ENCODE measurements at places on chromosomes 3 and 15.

GRCh38 chr3:48739955-48740823, 23.2 kb upstream of the IP6K2 start:
- DNase-seq = peak; percentile 23

GRCh38 chr3:13420045-13420830, at the start of gene NUP210:
Gene NUP210 (minus strand): TSS chr3:13420322. CDS start chr3:13420226, 96 bp downstream.
- no peak for DNase-seq

- no peak for DNase-seq
Measured at GRCh38 chr3:5499404-5499803, 311.9 kb downstream of the EDEM1 start.

DNA sequence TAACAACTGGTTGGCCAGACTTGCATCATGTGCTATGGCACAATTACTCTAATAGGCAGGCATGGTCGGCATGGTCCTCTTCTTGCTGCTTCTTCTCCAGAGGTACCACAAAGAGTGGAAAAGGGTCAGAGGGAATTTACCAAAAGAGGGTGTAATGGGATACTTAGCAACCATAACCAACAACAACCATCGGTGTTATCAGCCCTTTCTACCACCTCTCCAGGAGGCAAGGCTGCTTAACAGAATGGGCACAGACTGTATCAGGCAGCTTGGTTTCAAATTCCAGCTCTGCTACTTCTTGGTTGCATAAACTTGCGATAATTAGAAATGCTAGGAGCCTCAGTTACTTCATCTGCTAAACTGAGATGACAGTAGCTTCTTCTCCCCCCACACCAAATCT, 284.6 kb upstream of the CRBN start:
- no peak for DNase-seq

DNA sequence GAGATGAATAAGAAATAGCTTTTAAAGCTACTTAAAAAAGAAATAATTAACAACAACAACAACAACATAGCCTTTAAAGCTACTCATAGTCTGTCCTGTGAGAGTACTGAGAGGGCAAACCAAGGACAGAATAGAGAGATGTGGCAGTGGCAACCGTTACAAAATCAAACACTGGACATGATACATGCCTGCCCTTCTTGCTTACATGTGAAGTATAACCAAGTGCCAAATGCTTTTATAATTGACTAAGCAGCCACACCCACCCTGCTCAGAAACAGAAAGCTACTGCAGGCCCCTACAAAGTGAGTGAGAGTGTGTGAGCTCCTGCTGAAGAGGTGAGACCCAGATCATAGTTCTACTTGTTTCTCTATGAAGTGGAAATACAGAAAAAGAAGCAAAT, 38.4 kb downstream of the NDUFB4 start:
- no peak for DNase-seq

DNA sequence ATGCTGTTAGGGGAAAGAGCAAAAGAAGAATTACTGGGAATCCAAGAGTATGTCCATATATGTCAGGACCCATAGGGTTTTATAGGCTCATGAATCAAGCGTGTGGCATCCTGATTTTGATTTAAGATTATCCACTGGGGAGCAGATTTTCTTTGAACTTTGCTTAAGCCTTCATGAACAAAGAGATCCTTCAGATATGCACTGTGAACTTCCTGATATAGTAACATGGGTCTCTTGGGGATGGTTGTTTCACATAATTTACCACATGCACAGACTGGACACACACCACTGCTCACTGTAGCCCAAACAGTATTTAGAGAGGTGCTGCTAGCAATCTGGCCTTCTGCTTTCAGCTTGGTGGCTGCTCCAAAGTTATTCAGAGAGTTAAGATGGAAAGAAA, 200.9 kb upstream of the ZPLD1 start:
- DNase-seq = no peak

DNA sequence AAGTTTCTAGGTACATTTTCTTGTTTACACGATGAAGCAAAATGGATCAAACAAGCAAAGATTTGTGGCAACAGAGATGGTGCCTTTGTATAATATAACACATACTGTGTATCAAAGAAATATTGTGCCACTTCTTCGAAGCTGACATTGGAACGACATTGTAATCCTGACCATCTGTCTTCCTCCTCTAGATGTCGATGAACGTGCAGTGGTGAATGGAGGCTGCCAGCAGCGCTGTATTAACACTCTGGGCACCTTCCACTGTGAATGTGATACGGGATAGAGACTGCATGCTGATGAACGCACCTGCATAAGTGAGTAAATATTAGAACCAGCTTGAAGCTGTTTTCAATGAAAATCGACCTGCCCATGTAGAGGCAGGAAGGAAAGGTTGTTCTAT, 613.3 kb upstream of the GOLIM4 start:
- DNase-seq = no peak

- DNase-seq = no peak
Measured at GRCh38 chr3:129519896-129520715, 8.3 kb upstream of the RHO start.

- DNase-seq = no peak
Measured at GRCh38 chr15:94336817-94337467, 105.6 kb downstream of the MCTP2 start.

- no peak for DNase-seq
Measured at GRCh38 chr15:90873998-90874605, 5.7 kb downstream of the FURIN start.

DNA sequence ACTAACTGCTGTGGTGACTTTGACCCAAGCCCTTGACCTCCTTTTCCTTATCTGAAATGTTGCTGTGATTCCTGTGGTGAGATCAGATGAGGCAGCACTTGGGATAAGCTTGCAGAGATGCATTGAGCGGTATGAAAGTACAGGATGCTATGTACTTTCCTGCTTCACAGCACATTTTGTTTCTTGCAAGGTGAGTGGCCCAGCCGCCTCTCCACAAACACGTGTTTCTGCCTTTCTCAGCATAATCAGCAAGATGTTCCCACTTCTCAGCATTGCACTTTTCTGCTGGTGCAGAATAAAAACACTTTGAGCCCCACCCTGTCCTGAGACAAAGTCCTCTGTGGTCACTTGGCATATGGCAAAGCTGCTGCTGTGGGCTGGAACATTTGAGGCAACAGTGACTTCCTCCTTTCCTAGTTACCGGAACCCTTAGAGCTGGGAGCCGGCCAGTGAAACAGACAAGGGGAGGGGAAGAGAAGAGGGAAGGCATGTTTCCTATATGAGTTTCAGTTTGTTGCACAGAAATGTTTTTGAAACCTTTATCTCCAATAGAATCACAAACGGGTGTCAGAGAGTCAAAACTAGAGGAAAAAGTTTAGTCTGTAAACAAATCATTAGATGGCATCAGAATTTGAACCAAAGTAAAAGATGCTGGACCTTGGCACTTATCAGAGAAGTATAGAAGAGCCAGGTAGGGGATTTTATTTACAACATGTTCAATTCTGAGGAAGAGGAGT, 5.0 kb downstream of the NUDT16 start:
- DNase-seq = no peak

- DNase-seq = no peak
Measured at GRCh38 chr3:24201301-24201700, 256.2 kb downstream of the NR1D2 start.

- DNase-seq = no peak
Measured at GRCh38 chr3:73192036-73192738, 130.7 kb downstream of the EBLN2 start.

DNA sequence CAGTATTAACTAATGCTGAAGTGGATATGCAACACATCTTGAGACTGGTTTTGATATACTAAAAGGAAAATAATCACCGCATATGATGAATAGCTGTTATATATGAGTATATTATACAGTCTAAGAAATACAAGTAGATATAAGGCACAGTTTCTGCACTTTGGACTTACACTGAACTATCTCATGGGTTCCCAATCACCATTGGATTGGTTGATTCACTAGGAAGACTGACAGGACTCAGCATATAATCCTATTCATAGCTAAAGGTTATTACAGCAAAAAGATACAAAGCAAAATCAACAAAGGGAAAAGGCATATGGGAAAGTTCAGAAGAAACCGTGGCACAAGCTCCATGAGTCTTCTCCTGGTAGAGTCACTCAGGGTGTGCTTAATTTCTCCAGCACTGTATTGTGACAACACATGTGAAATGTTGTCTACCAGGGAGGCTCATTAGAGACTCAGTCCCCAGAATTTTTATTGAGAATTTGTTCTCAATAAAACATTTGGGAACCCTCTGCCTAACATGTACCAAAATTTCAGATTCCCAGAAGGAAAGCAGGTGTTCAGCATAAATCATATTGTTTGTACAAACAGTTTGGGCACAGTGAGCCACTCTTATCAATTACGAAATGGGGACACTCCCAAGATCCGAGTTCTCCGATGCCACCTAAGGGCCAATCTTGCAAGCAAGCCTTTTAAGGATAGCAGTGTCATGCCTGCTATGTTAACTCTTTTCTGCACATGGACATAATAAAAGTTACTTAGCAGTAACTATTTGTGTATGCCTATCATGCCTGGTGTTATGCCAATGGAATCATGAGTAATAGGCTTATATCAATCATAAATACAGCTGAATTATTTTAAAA, 26.8 kb downstream of the CMC1 start:
- DNase-seq = no peak

GRCh38 chr3:42468111-42468510, 34.3 kb upstream of the VIPR1 start:
- no peak for DNase-seq

GRCh38 chr3:155744626-155745324, at the start of gene PLCH1:
Gene PLCH1 (minus strand): TSS chr3:155745071. CDS start chr3:155704224, 40,847 bp downstream.
- DNase-seq = peak; percentile 3

DNA sequence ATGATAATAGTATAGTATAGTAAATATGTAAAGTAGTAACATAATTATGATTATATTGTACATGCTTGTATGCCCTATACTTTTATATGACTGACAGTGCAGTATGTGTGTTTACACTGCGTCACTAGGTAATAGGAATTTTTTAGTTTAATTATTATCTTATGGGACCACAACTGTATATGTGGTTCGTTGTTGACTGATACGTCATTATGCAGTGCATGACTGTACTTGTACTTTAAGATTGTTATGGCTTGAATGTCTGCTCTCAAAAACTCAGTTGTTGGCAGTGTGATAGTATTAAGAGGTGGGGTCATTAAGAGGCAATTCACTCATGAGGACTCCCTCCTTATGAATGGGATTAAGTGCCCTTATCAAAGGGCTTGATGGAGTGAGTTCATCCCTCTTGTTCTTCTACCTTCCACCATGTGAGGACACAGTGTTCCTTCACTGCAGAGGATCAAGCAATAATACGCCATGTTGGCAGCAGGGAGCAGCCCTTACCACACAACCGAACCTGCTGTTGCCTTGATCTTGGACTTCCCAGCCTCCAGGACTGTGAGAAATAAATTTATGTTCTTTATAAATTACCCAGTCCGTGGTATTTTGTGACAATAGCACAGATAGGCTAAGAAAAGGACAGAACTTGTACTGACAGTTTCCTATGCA, 152.2 kb downstream of the NEK11 start:
- no peak for DNase-seq

DNA sequence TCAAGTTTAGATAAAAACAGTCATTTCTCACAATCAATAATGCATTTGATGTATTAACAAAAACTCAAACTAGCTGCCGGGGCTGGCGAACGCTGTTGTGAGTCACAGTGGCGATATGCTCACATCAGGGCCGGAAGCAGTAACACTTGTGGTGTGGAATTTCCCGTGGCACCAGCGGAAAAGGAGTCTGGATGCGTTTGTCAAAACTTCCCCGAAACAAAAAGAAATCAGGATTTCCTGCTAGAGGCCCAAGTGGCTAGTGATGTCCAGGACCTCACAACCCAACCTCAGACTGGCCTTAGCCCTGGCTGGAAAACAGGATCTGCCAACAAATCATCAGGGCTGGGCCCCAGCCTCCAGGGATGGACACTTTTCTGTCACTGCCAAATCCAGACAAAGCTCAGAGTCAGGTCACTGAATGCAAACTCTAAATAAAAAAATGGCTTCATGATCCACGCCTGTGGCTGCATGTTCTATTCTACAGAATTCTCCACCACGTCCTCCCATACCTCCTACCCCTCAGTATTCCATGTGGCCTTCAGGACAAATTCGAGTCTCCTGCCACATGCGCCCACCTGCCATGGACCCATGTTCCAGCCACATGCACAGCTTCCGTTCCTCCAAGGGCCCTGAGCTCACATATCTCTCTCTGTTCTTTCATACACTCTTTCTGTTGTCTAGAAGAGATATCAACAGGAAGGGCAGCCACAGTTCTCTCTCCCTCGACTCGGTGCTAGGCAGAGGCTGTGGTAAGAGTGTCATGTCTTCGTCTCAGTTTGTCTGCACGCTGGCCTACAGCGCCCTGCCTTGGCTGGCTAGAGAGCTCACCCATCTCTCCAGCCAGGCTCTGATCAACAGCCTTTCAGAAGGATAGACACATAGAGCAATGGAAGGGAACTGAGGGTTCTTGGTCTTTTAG, 35.4 kb downstream of the EHD4 start:
- peak; percentile 79 for DNase-seq

DNA sequence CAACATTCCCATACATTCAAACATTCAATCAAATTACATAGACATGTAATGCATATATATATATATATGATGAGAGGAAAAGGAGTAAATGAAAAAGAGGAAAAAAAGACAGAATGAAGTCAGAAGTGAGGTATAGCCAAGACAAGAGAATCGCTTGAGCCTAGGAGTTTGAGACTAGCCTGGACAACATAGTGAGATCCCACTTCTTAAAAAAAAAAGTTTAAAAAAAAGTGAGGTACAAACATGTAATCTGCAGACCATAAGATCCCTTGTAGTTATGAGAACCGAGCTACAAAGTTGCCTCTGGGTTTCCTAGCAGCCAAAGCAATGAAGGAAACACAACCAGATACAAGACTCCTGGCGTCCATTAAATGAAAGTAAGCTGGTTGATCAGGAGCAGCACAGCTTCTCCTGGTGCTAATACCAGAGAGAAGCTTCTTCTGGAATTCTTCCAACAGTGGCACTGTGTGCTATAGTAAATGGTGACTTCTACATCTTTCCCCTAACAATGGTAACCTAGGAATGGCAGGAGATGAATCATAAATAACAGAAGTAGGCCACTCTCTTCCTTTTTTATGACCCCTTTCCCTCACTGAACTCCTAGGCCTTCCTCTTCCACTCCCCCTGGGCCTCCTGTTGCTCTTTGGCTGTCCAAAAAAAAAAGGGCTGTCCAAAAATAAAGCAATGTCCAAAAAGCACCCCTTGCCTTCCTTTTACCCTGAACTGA, 3.5 kb downstream of the KCNMB3 start:
- no peak for DNase-seq

GRCh38 chr3:94098452-94098851, 35.6 kb downstream of the NSUN3 start:
- DNase-seq = no peak

DNA sequence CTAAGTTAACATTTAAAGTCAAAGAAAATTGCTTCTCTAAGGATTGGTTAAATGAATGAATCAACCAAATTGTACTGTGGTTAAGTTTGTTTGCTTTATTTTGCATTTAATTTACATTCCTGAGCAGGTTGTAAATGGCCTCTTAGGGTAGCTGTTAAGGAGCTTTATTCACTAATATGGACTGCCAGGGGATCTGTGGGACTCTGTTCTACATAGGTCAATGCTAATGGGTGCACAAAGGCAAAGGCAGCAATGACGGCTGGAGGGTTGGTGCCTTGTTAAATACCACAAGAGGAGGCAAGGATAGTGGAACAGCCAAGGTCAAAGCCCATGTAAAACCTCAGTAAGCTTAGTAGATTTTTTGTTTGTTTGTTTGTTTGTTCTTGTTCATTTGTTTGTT, 89.3 kb upstream of the P2RY1 start:
- DNase-seq = no peak
